ENCODE measurements at places on chromosomes 16 and 17. TPM values are rescaled to one million over a fixed set of nuclear protein-coding genes. Genes with fewer than 3 reads are reported as not detected.
A peak's percentile ranks its signal among the peaks of the same experiment; 100 is the strongest.

The KRT39 gene
- not detected for total RNA-seq

- DNase-seq = no peak
- no peak overlapping the region for H3K27ac ChIP-seq
- H3K4me1 ChIP-seq = no peaks in the 10 kb centered on the region
- no peaks in the 10 kb centered on the region for H3K27me3 ChIP-seq
- no peak overlapping the region for H3K4me3 ChIP-seq
Observed at GRCh38 chr17:57401556-57402488, 145.5 kb downstream of the MSI2 start.

DNA sequence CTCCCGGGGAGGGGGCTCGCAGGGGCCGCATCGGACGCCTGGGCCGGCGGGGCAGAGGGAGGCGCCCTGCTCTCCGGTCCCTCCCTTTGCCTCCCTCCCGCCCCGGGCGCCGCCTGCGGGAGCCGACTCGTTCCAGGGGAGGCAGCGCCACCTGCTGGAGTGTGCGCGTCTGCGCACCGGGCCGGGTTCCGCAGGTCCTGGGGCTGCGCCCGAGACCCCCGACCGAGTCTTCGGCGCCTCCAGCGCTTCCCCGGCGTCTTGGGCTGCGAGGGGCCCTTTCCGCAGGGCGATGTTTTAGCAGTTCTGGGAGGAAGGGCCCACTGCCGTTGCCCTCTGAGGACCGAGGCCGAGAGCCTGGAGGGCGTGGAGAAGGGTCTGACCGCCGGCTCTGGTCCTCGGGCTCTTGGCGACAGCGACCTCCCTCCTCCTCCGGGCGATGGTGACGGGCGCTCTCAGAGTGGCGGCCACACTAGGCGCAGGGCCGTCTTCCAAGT, 106.3 kb downstream of the SEC14L1 start:
- H3K36me3 ChIP-seq = no peaks in the 10 kb centered on the region
- no peak overlapping the region for H3K27ac ChIP-seq
- H3K4me3 ChIP-seq = peak overlapping the region; percentile 35
- H3K4me1 ChIP-seq = peaks cover 8% of the 10 kb centered on the region

GRCh38 chr16:53745753-53746266, 41.9 kb downstream of the FTO start:
- no peak overlapping the region for H3K4me3 ChIP-seq
- no peak overlapping the region for H3K27ac ChIP-seq
- H3K36me3 ChIP-seq = no peaks in the 10 kb centered on the region
- DNase-seq = no peak
- H3K4me1 ChIP-seq = no peaks in the 10 kb centered on the region
- H3K27me3 ChIP-seq = no peaks in the 10 kb centered on the region

The KRT27 gene
- total RNA-seq = not detected

The PRR11 gene
- 0.17 TPM for total RNA-seq

The ABCC3 gene
- total RNA-seq = 197 TPM

- no peaks in the 10 kb centered on the region for H3K27me3 ChIP-seq
- H3K36me3 ChIP-seq = no peaks in the 10 kb centered on the region
- peak overlapping the region; percentile 94 for H3K27ac ChIP-seq
- H3K4me1 ChIP-seq = peaks cover 28% of the 10 kb centered on the region
Observed at GRCh38 chr17:75856062-75856756, 1.1 kb upstream of the WBP2 start.

- peaks cover 3% of the 10 kb centered on the region for H3K27me3 ChIP-seq
- no peaks in the 10 kb centered on the region for H3K36me3 ChIP-seq
- no peak overlapping the region for H3K4me3 ChIP-seq
- DNase-seq = no peak
- H3K27ac ChIP-seq = no peak overlapping the region
- H3K4me1 ChIP-seq = peaks cover 23% of the 10 kb centered on the region
Observed at GRCh38 chr17:42178817-42179216, 2.1 kb downstream of the KCNH4 start.

GRCh38 chr16:28823291-28823872, 583 bp downstream of the ATXN2L start:
- H3K36me3 ChIP-seq = peaks cover 30% of the 10 kb centered on the region
- H3K27ac ChIP-seq = peak overlapping the region; percentile 98
- no peaks in the 10 kb centered on the region for H3K27me3 ChIP-seq
- peak overlapping the region; percentile 98 for H3K4me3 ChIP-seq

DNA sequence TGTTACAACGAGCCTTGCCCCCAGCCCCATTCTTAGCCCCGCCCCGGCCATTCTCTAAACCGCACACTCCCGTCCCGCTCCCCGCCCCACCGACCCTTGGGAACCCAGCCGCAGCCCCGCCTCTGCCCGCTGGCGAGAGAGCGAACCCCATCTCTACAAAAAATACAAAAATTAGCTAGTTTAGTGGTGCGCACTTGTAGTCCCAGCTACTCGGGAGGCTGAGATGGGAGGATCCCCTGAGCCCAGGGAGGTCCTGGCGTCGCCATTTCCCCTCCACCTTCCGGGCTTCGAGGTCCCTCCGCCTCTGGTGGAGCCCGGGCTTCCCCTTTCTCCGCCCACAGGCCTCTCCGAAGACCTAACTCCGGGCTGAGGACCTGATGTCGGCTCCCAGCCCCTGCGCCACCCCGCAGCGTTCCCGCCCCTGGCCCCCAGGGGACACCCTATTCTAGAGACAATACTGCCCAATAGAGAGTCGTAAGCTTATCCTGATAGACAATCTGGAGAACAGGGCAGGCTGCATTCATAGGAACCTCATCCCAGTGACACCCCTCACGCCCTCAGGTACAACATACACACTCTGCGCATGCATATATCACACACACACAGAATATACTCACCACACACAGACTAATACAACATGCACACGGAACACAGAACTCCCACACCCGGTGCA, 480 bp upstream of the PROCA1 start:
- peaks cover 11% of the 10 kb centered on the region for H3K4me1 ChIP-seq
- peak; percentile 46 for DNase-seq
- no peaks in the 10 kb centered on the region for H3K36me3 ChIP-seq
- peak overlapping the region; percentile 60 for H3K4me3 ChIP-seq

DNA sequence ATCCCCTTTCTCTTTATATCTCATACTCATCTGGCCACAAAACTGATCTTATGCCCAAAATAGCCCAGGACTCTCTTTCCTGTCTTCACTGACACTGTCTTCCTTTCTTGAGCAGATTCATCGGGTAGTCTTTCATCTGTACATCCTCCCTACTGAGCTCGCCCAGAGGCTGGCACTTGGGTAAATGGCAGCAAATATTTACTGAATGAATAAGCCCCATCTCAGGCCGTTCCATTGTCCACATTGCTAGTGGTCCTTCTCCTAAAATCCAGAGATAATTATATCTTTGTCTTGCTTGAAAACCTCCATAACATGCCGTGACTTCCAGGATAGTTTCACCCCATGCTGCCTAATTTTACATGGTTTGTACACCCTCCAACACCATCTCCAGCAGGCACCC, 158.1 kb upstream of the SDK2 start:
- H3K4me1 ChIP-seq = peaks cover 20% of the 10 kb centered on the region
- H3K27ac ChIP-seq = no peak overlapping the region
- no peak for DNase-seq
- no peak overlapping the region for H3K4me3 ChIP-seq
- no peaks in the 10 kb centered on the region for H3K36me3 ChIP-seq

DNA sequence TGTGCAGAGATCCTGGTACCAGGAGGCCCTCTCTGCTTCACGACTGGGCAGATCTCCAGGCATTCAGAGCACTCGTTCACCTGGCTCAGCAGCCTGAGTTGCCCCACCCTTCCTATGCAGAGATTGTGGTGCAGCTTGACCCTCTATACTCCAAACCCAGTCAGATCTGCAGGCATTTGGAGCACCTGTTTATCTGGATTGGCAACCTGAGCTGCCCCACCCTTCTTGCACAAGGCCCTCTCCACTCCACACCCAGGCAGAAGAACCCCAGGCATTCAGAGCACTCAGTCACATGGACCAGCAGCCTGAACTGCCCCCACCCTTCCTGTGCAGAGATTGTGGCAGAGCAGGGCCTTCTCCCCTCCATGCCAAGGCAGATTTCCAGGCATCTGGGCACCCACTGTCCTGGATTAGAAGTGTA, 88.4 kb upstream of the CDH5 start:
- no peaks in the 10 kb centered on the region for H3K4me1 ChIP-seq
- DNase-seq = no peak
- H3K36me3 ChIP-seq = no peaks in the 10 kb centered on the region
- no peaks in the 10 kb centered on the region for H3K27me3 ChIP-seq
- no peak overlapping the region for H3K27ac ChIP-seq

DNA sequence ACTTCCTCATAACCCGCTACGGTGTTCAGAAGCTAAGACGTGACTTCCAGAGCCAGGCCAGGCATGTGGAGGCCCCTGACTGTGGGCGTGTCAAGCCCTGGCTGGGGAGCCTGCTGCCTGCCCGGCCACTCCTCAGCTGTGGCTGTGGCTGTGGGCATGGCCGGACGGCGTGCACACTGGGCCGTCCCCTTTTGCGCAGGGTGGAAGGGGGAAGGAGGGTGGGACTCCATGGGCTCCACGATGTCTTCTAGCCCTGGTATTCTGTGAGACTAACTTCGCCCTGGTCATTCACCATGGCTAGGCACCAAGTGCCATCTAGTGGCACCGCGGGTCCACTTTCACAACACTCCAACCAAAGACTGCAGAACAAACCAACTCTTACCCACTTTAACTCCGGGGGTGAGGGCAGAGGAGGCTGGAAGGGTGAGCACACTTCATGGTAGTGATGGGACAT, 67.9 kb downstream of the N4BP1 start:
- no peak overlapping the region for H3K27ac ChIP-seq
- H3K4me3 ChIP-seq = no peak overlapping the region
- no peak for DNase-seq
- peaks cover 23% of the 10 kb centered on the region for H3K4me1 ChIP-seq
- peaks cover 4% of the 10 kb centered on the region for H3K36me3 ChIP-seq

The RCVRN gene
- not detected for total RNA-seq

The DPEP3 gene
- total RNA-seq = 0.08 TPM

DNA sequence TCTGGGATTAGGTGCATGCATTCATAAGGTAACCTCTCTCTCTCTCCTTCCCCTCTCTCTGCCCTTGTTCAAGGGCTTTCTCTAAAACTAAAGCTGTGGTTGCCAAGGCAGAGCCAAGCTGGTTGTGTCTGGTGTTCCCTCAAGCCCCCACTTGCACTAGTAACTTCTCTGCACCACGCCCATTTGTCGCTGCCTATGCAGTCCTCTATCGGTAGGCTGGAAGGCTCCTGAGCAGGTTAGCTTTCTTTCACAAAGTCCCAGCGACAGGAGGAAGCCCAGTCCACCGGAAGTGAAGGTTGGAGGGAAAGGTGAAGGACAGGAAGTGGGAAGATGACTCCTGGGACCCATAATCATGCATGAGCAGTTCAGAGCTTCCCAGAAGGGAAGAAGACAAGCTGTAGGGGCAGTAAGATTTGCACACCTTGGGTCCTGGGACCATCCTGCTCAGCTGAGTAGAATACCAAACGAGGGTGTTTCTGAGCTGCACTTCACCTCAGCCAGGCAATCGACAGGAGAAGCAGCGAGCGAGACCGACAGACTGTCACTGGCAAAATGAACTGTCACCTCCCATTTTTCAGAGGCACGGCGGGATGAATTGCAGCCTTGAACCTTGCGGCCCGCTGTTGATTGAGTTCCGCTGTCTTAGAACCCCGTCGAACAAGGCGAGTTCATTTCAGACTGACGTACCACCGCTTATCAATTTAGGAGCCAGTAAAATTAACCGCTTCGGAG, 14.7 kb upstream of the SKAP1 start:
- peaks cover 7% of the 10 kb centered on the region for H3K27me3 ChIP-seq
- no peak overlapping the region for H3K4me3 ChIP-seq
- no peaks in the 10 kb centered on the region for H3K36me3 ChIP-seq

- H3K27me3 ChIP-seq = no peaks in the 10 kb centered on the region
- H3K4me1 ChIP-seq = no peaks in the 10 kb centered on the region
- H3K4me3 ChIP-seq = no peak overlapping the region
- H3K36me3 ChIP-seq = no peaks in the 10 kb centered on the region
- no peak overlapping the region for H3K27ac ChIP-seq
Observed at GRCh38 chr17:61728297-61728836, 135.0 kb downstream of the BRIP1 start.

The UTS2R gene
- not detected for total RNA-seq

- no peaks in the 10 kb centered on the region for H3K27me3 ChIP-seq
- no peak overlapping the region for H3K27ac ChIP-seq
- no peak overlapping the region for H3K4me3 ChIP-seq
- no peaks in the 10 kb centered on the region for H3K36me3 ChIP-seq
- no peak for DNase-seq
Observed at GRCh38 chr16:64977206-64977920, 144.5 kb downstream of the CDH11 start.

The EVPL gene
- total RNA-seq = not detected

GRCh38 chr17:82231312-82231561, 2.4 kb downstream of the SLC16A3 start:
- H3K4me1 ChIP-seq = peaks cover 19% of the 10 kb centered on the region
- no peaks in the 10 kb centered on the region for H3K27me3 ChIP-seq
- DNase-seq = no peak
- H3K4me3 ChIP-seq = no peak overlapping the region

The CCT6B gene
- 0.84 TPM for total RNA-seq

The CENPX gene
- total RNA-seq = 40.6 TPM

The FBXW10 gene
- total RNA-seq = 0.05 TPM

The TBC1D3H gene
- total RNA-seq = not detected

The REXO5 gene
- 10.6 TPM for total RNA-seq

The CEP295NL gene
- 1.0 TPM for total RNA-seq

The CHST4 gene
- 0.09 TPM for total RNA-seq

The MYO15B gene
- 34.4 TPM for total RNA-seq

GRCh38 chr17:44972953-44973352, 4.8 kb upstream of the C1QL1 start:
- DNase-seq = no peak
- no peaks in the 10 kb centered on the region for H3K36me3 ChIP-seq
- no peak overlapping the region for H3K27ac ChIP-seq
- no peak overlapping the region for H3K4me3 ChIP-seq

The RNF112 gene
- total RNA-seq = 0.23 TPM

GRCh38 chr17:42203354-42203753, 9.1 kb upstream of the GHDC start:
- peaks cover 10% of the 10 kb centered on the region for H3K4me1 ChIP-seq
- peaks cover 6% of the 10 kb centered on the region for H3K36me3 ChIP-seq
- H3K27me3 ChIP-seq = no peaks in the 10 kb centered on the region
- H3K4me3 ChIP-seq = no peak overlapping the region
- DNase-seq = no peak
